ENCODE measurements at places on chromosomes 5 and 9.

DNA sequence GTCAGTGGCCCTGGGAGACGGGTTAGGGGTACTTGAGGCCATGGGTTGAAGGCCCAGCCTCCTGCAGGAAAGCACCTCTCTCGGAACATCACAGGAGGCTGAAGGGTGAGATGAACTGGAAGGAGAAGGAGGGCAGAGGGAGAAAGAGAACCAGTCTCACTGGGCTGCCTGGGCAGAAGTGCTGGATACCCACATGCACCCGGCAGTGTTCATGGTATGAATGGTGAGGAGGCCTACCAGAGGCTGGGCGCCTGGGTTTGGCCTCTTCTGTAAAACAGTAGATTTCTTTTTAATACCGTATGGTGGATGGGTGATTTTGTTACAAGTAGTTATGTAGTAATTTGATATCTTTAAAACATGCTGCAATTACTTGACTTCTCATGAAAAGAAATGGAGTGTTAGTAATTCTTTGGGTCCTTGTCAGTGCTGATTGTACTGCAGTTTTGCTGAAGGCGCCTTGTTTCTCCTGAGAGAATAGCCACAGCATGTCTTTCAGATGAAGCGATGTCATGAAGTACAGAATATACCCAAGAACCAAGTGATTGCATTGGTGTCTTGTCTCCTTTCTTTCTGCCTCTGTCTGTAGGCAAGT, 258.6 kb downstream of the FANCC start:
- DNase-seq = no peak

DNA sequence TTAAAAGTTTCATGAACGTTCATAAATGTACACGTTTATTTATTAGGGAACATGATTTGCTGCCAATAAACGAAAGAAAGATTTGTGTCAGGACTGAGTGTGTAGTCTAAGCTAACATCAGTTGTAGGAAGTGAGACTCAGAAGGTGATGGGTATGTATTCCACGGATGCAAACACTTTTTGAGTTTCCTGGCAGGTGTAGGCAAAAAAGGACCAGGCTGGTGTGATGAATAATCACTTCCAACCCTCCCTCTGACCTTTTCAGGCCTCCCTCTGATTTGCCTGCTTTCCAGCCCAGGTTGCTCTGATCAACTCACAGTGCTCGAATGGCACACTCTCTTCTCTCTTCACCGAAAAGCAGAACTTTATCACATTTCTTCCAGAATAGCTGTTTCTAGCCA, 51.8 kb downstream of the BASP1 start:
- DNase-seq = peak; percentile 53

- no peak for DNase-seq
Observed at GRCh38 chr5:97554977-97555643, 372.1 kb upstream of the RIOK2 start.

GRCh38 chr5:14236757-14237156, 93.6 kb downstream of the TRIO start:
- no peak for DNase-seq

- DNase-seq = no peak
Observed at GRCh38 chr5:137122075-137122474, 377.1 kb downstream of the SPOCK1 start.

DNA sequence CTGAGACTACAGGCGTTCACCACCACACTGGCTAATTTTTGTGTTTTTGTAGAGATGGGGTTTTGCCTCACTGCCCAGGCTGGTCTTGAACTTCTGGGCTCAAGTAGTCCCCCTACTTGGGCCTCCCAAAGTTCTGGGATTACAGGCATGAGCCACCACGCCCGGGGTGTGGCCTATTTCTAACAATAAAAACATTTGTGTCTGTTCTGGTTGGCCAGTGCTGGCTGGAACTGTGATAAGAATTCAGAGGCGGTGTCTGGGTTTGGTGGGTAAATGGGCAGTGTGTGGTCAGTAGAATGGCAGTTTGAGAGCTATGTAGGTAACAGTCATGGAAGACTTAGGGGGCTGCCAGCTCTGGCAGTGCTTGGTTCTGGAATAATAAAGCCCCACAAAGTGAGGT, 46.9 kb upstream of the SYNPO start:
- DNase-seq = no peak

GRCh38 chr5:14136228-14136627, 6.9 kb upstream of the TRIO start:
- DNase-seq = no peak

GRCh38 chr9:114383521-114384231, 4.1 kb downstream of the AKNA start:
- DNase-seq = no peak

- DNase-seq = no peak
Observed at GRCh38 chr5:69300537-69301203, 31.9 kb downstream of the CCDC125 start.

DNA sequence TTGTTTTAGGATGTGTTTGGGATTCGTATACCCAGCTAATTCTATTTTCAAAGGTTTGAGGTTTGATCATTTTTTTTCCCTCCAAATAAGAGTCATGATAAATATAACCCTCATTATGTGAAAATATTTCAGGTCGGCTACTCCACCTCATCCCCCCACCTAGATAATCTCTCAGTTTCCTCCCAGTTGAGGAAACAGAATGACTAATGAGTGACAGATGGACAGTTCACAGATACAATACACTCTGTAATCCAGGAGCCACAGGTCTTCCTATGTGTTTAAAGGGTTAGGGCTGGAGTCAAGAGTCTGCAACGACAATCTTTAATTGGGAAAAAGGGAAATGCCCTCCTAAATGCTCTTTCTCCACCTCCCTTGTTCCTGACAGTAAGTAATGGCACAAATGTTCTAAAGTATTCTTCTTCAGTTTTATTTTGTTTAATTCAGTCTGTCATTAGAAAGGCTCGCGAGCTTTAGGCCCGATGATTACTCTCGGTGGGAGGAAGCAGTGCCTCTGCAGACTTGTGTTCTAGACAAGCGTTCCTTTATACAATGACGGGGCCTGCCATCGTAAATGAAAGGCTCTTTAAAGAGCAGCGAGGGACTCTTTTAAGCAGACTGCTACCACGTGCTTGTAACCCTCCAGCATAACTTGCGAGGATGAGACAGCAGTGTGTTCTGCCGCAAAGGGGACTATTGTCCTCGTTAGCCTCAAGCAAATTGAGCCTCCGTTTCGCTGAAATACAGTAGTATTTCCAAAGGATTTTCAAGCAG, 69.0 kb downstream of the MEF2C start:
- DNase-seq = no peak

GRCh38 chr9:26682041-26682440, 210.6 kb downstream of the CAAP1 start:
- DNase-seq = no peak

- DNase-seq = peak; percentile 6
Observed at GRCh38 chr5:71658916-71659662, 60.0 kb upstream of the CARTPT start.

DNA sequence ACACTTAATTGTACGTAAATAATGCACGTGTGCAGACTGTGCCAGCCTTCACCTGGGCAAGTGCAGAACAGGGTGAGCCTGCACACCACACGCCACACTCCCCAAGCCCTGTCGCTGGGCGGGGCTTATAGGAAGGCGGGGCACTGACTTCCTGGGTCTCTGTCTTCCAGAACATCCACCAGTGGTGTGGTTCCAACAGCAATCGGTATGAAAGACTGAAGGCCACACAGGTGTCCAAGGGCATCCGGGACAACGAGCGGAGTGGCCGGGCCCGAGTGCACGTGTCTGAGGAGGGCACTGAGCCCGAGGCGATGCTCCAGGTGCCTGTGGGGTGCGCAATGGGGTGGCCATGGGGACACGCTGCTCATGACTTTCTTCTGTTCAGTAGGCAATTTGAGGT, 44.2 kb downstream of the GSN start:
- DNase-seq = no peak

GRCh38 chr9:91534374-91534773, 110.7 kb upstream of the NFIL3 start:
- DNase-seq = no peak

GRCh38 chr9:90991953-90992352, 190.3 kb downstream of the SYK start:
- DNase-seq = no peak

DNA sequence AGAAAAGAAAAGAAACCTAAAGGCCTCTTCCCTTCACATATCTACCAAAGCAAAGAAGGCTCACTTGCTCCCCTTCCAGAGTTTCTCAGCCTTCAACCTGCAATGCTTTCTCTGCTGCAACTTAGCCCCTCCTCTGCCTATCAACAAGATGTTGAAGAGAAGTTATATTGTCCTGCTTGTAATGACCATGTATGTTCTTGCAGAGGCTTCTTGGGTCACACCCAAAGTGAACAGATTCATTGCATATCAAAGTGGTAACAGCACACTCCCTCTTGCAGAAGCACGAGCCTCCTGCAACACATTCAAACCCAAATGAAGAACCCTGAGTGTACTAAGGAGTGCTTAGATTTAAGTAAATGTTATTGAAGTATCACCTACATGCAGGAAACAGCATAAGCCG, 494.3 kb downstream of the NTRK2 start:
- DNase-seq = no peak

GRCh38 chr5:57650360-57651069, 167.9 kb upstream of the ACTBL2 start:
- DNase-seq = peak; percentile 55

- no peak for DNase-seq
Observed at GRCh38 chr9:86796666-86797065, 150.6 kb downstream of the GAS1 start.

DNA sequence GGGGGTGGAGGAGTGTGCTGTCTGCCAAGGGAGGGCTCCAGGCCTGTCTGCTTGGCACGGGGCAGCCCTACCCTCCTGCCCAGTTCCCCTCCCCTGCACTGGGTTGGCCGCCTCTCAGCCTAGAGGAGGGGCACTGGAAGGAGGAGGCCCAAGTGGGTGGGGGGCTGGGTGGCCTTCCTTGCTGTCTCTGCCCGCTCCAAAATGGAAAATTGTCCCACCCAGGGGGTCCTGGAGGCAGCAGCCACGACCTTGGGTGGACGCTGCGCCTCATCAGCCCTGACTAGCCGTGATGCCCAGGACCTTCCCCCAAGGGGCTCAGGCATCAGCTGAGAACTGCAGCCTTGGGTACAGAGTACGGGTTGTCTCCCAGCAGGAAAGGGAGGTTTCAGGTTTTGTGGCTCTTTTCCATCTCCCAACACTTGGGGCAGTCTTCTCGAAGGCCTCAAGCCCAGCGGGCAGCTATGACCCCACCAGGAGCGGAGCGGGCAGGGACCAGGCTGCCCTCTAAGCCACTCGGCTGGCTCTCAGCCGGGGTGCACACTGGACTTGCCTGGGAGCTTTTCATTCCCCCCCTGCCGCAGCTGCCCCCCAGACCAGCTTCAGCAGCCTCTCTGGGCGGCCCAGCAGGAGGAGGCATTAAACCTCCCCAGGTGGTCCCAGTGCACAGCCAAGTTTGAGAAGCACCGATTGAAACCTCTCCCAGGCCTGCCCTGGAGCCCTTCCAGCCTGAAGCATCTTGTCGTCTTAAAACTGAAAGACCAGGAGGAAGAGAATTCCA, 20.6 kb downstream of the NTNG2 start:
- DNase-seq = no peak

- no peak for DNase-seq
Observed at GRCh38 chr9:68721666-68722330, 16.8 kb downstream of the PIP5K1B start.

GRCh38 chr9:36640771-36641381, 68.2 kb downstream of the MELK start:
- peak; percentile 46 for DNase-seq

- no peak for DNase-seq
Observed at GRCh38 chr5:120396186-120396585, 67.9 kb upstream of the PRR16 start.

DNA sequence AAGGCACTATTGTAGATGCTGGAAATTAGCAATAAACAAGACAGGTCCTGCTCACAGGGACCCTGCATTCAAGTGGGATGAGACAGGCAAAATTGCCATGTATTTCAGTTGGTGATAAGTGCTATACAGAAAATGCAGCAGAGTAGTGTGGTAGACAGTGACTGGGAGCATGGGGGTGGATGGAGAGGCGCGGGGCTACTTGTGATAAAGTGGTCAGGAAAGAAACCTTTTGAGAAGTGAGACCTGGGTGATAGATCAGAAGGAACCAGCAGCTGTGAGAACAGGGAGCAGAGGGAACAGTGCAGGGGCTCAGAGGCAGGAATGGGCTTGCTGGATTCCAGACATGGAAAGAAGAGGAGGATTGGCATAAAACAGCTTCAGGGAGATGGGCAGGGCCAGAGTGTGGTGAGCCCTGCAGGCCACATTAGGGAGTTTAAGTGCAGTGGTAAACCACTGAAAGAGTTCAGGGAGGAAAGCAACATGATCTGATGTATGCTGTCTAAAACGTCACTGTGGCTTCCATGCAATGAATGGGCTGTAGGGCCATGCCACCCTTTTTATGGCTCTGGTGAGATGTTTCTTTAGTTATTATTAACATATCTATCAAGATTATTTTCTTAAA, 7.3 kb downstream of the CRHBP start:
- DNase-seq = peak; percentile 50

DNA sequence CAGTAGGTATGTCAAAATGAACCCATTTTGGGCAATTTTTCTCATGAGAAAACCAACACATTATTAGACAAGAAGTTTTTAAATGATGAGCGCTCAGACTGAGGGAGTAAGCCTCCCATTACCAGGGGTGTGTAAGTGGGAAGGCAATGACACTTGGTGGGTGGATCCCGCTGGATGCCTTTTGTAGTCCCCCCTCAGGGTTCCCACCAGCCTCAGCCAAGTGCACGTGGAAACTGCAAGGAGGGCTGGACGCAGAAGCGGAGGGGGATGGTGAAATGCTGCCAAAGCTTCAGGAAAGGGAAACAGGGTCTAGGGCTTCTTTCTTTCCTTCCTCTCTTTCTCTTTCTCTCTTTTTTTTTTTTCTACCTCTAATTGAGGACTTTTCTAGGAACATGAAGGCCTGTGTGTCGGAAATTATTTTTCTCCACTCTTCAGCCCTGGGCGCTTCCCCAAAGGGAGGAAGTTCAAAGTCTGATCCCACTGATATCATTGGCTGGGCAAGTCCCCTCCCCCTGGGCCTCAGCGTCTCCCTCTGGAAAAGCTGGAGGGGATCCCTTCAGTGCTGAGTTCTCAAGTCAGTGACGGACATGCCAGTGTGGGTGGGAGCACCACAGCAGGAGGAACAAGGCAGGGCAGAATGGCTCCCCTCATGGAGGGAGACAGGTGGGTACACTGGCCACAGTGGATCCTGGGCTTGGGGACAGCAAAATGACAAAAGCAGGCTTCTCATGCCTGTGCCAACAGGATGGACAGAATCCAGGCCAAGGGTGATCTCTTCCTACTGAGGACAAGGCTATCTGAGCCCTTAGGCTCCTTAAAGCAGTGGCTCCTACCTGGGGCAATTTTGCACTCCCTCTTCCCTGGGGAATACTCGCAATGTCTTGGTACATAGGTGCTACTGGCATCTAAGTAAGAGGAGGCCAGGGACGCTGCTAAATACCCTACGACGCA, 23.9 kb upstream of the SLC25A51 start:
- DNase-seq = no peak

DNA sequence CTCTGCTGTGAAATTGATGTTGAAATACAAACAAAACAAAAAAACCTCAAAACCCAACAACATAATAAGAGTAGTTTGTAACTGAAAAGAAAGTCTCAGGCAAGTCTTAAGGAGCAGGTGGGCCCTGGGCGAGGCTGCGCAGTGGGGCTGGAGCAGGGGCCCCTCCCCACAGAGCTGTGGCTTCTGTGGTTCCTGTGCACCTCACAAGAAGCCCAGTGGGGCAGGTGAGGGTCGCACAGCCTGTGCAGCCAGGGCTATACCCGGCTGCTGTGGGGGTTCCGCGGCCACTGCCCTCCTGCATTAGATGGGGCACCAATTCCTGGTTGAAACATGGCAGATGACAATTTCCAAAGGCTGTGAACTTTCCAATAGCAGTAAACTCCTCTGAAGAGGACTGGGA, 75.3 kb downstream of the TRIO start:
- DNase-seq = no peak

All from GM12865 (cell line).